T follicular helper cell (primary cell): ENCODE measurements at places on chromosomes 5 and 9.
A peak's percentile ranks its signal among the peaks of the same experiment; 100 is the strongest.

GRCh38 chr9:124784509-124784908 is 7.6 kb downstream of the OLFML2A start:
- no peak for DNase-seq

DNA sequence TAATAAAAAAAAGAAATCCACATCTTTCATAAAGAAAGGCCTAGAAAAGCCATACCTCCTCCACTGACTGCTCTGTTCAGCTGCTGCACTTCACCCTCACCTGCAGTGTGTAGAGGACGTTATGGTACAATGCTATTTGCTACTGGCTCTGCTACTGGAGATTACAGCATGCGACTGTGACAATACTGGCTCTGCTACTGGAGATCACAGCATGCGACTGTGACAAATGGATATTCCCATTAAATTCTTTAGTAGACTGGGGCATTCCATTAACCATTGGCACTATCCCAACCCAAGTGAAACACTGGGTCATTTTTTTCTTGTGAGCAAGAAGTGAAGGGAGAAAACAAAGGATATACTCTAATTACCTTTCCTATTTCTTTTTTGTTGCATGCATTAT is 1063.5 kb upstream of the DMAC1 start:
- no peak for DNase-seq

DNA sequence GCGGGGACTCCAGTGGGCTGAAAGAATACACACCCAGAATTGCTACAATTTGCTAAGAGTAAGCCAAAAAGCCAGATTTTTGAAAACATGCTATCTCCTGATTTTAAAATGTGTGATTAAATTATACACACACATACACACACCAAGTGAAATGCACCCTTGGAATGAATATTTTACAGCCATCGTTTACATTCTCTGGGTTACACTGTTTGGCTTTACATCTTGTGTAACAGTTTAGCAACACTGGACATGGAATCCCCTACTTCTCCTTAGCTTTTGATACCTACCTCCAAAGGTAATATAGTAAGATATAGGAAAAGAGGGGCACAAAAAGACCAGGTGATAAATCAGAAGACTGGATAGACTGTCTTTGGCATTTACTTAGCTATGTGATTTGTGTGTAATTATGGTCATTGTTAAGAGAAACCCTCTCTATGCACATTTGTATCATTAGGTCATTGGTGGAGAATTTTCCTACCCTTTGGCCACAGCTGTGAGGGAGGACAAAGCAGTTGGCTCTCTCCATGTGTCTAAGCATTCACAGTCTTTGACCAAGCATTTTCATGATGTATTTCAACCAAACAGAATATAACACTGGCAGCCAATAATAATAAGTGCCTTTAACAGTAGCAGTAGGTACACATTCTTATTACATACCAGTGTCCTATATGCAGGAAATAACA is 7.6 kb downstream of the SVEP1 start:
- DNase-seq: no peak

DNA sequence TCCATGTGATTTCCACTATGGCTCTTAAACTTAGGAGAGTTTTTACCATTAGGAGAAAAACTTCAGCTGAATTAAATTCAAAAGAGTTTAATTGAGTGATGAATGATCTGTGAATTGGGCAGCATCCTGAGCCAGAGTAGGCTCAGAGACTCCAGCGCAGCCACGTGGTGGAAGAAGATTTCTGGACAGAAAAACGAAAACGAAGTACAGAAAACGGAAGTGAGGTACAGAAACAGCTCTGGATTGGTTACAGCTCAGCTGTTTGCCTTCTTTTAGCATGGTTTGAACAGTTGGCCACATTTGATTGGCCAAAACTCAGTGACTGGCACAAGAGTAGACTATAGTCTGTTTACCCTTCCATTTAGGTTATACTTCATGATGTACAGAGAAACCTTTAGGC is 69.2 kb upstream of the PLPP1 start:
- no peak for DNase-seq

DNA sequence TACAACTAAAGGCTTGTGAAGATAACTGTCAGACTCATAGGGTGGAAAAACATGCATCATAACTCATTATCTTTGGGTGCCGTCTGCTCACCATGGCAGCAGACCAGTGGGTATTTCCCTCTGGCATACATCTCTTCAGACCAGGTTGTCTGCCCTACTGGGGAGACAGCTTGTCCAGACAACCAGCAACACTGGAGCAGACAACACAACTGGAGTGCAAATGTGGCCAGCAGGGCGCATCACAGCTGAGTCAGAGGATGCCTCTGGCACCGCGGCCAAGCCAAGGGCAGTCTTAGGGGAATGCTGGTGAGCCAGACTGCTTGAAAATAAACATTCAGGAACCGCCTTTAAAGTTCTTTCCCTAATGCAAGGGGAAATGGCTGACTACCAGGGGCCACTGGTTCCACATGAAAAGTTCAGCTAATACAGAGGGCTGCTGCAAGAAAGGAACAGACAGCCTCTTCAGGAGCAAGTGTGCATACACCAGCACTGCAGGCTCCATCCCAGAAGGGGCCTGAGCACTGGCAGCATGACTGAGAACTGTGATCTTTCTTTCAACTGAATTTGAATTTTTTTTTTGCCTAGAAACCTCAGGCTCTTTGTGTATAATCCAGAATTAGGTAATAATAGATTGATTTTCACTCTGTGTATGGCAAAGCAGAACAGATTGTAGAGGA is 77.3 kb downstream of the MAMDC2 start:
- DNase-seq: no peak

- no peak for DNase-seq
Observed at GRCh38 chr9:108003526-108003925, 514.0 kb upstream of the KLF4 start.

- DNase-seq: no peak
Observed at GRCh38 chr5:160628619-160628968, 206.9 kb downstream of the PTTG1 start.

DNA sequence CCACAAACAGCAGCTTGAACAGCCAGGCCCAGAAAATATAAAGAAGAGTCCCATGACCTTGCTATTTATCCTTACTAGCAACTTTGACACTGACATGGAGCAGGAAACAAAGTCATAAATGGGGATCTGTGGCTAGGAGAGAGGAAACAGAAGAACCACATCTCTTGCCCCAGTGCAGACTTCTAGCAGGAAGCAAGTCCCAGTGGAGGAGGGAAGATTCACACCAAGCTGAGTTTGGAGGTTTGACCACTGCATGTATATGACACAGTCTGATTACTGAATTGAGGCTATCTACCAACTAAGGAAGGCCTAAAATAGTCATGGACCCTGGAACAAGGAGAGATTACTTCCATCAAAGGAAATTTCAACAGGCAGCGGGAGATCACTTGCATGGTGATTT is 51.4 kb downstream of the CDH6 start:
- DNase-seq: no peak

DNA sequence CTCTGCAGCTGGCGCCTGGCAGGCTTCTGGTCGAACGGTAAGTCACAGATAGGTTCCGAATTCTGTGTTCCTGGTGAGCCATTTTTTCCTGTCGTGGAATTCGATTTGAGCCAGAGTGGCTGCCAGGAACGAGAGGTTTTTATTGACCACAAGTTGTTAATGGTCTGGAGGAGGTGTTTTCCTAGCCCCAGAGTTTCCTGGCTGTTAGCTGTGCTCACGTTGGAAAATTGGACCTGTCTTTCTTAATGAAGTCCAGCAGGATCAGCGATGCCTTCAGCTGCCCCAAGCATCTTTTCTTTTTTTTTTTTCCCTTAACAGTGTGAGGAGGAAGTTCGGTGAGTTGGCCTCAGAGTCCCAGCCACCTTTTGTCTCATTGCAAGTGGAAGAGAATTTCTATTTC is 62.9 kb downstream of the COL5A1 start:
- DNase-seq: no peak

DNA sequence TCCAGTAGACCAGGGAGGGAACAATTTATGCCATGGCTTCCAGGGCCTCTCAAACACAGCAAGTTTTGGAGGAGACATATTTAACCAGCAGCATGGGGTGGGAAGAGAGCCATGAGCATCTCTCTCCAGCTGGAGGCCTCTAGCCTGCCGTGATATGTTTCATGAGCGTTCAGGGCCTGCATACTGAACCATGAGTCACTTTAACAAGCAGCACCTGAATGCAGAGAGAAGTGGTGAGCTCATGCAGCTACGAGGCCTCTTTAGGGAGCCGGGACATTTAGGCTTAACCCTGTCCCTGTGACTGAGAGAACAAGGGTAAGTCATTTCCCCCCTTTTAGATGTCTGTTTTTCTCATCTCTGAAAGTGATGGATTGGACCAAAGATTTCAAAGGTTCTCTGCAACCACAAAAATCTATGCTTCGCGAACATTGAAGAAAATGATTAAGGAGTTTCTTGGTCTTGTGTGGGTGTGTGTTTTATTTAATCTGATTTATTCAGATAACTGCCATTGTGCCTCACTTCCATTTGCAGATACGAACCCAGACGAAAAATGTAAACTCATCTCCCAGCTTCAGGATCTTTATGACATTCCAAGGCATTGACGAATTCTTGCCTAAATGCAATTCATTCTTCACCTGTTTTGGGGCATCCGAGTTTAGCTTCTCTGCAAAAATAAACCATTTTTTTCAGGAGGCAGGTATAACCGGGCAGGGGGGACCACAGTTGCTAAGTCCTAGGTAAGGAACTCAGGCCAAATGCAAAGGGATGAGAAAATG is 157.0 kb downstream of the GABBR2 start:
- no peak for DNase-seq

GRCh38 chr5:83470526-83471404 is 779 bp upstream of the VCAN start:
- DNase-seq: no peak

DNA sequence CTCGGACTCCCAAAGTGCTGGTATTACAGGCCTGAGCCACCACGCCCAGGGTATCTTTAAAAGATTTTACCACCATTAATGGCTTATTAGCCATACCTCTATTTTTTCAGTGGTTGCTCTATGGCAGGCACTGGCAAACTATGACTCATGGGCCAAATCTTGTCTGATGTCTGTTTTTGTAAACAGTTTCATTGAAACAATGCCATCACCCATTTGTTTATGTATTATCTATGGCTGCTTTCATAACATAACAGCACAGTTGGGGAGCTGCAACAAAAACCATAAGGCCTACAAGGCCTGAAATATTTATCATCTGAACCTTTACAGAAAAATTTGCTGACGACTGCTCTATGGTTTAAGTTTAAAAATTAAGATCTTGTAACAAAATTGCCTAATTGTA is 66.8 kb downstream of the SLC38A9 start:
- DNase-seq: no peak

DNA sequence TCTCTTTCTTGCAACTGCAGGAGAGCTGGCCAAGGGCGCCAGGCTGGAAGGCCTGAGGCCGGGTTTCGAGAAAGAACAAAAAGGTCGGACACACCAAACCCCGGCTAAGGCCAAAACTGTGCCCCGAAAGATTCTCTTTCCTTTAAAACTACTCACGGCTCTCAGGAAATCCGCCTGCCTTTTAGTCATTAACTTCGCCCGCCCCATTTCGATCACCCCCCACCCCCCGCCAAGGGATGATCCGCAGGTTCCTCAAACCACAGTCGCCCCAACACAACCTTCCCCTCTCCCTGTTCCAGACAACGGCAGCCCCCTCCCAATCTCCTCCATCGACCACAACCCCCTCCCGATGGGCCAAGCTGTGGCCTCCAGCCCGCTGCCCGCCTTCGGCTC is 536 bp downstream of the FEM1C start:
- DNase-seq: peak; percentile 40

DNA sequence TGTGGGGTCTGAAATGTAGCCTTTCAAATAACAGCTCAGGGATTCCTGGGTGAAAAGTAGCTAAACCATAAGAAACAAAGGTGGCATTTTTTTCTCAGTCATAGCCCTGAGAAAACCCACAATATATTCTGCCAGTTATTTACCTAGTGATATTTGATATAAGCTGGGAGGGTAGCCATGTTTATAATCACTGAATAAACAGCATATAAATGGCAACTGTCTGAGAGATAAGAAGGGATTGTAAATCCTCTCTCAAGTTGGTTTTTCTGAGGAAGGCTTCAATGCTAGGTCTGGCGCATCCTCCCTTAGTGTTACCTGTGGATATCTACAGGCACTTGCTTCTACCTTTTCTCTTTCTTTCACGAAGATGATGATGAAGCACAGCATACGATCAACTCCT is 1080.5 kb upstream of the DMAC1 start:
- no peak for DNase-seq

DNA sequence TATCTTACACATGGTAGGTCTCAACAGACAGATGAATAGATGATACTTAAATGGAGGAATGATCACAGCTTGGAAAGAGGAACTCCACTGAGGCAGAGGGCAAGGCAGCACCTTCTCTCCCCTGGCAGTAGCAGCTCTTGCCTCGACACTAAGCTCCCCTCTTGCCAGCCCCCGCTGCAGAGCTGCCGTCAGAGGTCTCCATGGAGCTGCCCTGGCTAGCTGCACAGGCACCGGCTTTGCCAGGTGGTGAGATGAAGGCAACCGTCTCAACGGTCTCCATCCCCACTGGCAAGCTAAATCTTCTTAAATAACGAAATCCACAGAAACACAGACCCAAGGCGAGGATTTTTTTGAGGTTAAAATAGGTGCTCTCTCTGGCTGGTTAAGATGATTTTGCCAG is 81.2 kb downstream of the CRB2 start:
- no peak for DNase-seq

GRCh38 chr5:135934939-135935338 is 19.8 kb downstream of the LECT2 start:
- no peak for DNase-seq

- no peak for DNase-seq
Observed at GRCh38 chr9:19229595-19230354, 718 bp upstream of the DENND4C start.

DNA sequence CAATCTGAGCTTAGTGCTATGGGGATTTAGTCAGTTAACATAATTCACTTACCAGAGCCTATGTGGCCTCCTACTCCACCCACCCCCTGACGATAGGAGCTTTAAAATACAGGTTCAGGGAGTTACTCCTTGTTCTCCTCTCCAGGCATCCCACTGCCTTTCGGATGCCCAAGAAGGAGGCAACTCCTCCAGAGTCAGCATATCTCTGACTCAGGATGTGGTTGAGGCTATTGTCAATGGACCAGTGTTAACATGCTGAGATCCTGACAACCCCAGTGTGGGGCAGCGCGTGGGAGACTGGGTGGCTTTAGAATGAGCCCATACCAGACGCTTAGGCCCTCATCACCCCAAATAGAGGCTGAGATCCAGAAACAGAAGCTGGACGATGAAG is 27.4 kb downstream of the BICD2 start:
- DNase-seq: no peak

DNA sequence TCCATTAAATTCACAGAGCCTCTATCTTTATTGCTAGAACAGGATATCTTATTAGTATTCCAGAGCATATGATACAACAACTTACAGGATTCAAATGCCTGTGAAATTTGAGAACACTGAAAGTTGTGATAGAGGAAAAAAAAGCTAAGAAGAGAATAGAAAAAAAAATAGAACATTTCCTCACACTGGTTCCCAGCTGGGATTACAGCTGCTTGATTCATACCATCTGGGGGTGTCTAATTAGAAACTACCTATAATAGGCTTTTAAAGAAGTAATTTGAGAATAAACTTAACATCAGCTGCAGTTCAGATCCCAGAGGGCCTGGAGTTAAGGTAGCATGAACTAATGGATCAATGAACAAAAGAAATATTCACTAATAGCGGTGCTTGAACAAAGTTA is 922.0 kb downstream of the CDH12 start:
- DNase-seq: no peak
